ENCODE measurements at places on chromosomes 5 and 9.

- peak; percentile 51 for DNase-seq
These were observed 48.6 kb downstream of the FAM240B start for GRCh38 chr9:38671372-38671731.

DNA sequence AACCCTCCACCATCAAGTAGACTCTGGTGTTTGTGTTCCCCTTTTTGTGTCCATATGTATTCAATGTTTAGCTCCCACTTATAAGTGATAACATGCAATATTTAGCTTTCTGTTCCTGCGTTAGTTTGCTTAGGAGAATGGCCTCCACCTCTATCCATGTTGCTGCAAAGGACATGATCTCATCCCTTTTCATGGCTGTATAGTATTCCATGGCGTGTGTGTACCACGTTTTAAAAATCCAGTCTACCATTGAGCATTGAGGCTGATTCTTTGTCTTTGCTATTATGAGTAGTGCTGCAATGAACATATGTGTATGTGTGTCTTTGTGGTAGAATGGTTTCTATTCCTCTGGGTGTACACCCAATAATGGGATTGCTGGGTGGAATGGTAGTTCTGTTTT is 140.1 kb downstream of the BASP1 start:
- DNase-seq: no peak

GRCh38 chr5:78615697-78616096 is 32.9 kb downstream of the LHFPL2 start:
- DNase-seq: no peak

- DNase-seq: no peak
These were observed 18.9 kb downstream of the PDE4D start for GRCh38 chr5:59874675-59875074.

GRCh38 chr5:159971931-159972461 is 36.9 kb upstream of the TTC1 start:
- peak; percentile 50 for DNase-seq

GRCh38 chr9:27540502-27540901 is 10.9 kb upstream of the MOB3B start:
- DNase-seq: no peak

- no peak for DNase-seq
These were observed 131.6 kb downstream of the PRDM6 start for GRCh38 chr5:123220621-123221146.

- DNase-seq: no peak
These were observed 185.7 kb downstream of the ATPSCKMT start for GRCh38 chr5:10063997-10064396.

DNA sequence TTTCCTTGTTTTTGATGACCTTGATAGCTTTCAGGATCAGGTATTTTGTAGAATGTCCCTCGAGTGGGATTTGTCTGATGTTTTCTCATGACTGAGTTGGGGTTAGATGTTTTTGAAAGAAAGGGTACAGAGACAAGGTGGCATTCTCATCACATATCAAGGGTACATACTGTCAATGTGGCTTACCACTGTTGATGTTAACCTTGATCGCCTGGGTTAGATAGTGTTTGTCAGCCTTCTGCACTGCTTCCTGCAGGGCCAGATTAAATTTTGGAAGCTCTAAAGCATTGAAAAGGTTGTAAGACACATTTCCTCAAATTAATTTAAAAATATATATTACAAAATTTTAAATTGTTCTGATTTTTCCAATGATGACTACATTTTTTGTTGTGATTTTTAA is 287.4 kb upstream of the ACTBL2 start:
- DNase-seq: no peak

DNA sequence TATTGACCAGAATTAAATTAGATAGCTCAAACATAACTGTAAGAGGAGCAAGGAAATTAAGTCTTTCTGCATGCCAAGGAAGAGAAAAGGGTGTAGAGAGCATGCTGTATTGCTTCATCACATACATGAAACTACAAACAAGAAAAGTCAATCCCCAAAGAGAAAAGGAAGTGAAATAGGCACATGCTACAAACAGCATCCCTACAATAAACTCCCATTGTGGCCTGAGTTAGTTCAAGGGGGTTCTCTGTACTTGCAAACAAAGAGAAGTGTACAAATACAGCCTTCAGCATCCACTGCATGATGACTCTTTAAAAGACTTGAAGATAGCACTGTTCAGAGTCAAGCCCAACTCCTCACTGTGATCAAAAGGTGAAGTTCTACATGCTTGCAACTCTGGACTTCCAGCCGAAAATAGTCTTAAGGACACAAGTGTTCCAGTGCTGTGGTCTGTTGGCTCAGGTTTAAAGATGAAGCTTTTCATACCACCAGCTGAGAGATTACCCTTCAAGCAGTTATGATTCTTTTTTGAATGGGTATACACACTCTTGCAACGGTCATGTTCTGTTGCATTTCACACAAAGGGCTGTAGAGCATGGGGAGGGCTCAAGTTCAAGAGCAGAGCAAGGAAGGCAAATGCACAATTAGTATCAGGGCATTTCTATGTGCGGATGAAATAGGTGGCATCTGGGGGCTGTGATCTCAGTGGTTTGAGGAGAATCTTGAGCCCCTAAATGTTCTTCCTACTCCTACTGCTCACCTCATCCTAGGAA is 534.5 kb downstream of the EBF1 start:
- DNase-seq: no peak

GRCh38 chr5:127206320-127207113 is 84.1 kb upstream of the MEGF10 start:
- DNase-seq: peak; percentile 96

DNA sequence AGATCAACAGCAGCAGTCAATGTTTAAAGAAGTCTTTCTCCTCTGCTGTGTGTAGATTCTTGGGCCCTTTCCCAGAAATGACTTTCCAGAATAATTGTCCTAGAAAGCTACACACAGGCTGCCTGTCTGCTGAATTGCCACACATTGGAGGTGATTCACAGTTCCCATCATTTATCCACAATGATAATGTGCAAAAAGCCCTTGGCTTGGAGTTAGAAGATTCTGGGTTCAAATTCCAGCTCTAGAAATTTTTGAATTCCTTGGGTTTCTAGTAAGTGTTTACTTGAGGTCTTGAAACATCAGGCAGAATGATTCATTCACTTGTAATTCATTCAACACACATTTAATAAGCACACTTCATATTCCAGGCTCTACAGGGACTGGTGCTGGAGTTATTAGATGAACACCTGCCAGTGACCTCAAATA is 28.6 kb upstream of the EPB41L4B start:
- peak; percentile 68 for DNase-seq

- no peak for DNase-seq
These were observed 2.5 kb downstream of the CAST start for GRCh38 chr5:96664669-96665068.

GRCh38 chr9:68951879-68952659 is 61.8 kb downstream of the PRKACG start:
- DNase-seq: no peak

DNA sequence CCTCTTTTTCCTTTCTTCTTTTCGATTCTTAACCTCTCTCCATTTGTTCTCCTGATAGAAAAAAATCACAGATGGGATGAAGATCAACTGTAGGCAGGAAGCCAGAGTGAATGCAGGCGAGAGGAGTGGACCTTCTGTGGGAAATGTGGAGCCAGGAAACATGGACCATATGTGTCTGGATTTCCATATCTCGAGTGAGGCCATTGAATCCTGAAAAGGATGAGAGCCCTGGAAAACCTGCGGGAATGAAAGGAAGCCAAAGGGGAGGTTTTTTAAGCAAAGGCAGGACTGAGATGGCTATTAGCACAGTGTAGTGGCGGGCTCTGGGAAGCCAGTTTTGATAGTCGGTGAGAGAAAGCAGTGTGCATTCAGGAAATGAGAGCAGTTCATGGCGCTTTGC is 139.5 kb upstream of the C9orf72 start:
- DNase-seq: no peak

- DNase-seq: no peak
These were observed 41.8 kb upstream of the CDKN2B start for GRCh38 chr9:22050924-22051323.

GRCh38 chr5:177980743-177981151 is 15.3 kb downstream of the PROP1 start:
- DNase-seq: no peak

GRCh38 chr5:40781843-40782409 is 16.2 kb downstream of the PRKAA1 start:
- DNase-seq: no peak

DNA sequence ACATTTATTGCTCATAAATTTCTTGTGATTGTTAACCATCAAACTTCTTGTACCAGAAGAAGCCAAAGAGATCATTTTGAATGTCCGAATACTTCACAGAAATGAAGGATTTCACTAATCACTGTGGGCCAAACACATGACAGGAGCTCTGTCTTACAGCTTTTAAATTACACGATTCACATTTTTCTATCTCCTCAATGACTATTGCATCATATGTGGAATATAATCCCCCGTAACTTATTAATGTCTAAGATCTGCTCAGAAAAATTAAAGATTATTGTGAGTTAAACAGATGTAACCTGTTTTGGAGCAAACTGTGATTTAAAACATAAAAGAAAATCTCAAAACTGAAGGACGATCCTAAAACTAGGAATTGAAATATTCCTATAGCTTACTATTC is 645.2 kb upstream of the COX7C start:
- DNase-seq: no peak

DNA sequence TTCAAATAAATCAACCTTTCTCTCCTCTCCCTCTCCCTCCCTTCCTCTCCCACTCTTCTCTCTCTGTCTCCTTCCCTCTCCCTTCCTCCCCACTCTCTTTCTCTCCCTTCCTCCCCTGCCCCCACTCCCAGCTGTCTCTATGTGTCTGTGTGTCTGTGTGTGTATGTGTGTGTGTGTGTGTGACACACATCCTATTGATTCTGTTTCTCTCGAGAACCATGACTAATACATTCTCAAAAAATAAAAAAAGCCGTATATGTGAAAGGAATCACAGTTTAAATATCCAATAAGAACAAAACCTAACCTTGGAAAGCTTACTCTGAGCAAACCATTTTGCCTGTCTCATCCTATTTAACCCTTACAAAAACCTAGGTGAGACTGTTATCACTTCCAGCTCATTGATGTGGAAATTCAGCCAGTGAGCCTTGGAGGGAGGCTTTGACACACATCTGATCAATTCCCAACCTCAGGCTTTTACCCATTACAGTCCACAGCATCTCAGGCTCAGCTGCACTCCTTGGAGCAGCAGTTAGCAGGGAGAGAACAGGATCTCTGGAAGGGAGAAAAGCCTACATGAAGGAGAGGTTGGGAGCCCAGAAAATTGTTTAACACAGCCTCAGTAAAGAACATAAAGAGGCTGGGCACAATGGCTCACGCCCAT is 8.3 kb downstream of the HSD17B3 start:
- DNase-seq: no peak

- DNase-seq: no peak
These were observed 19.2 kb downstream of the EFCAB9 start for GRCh38 chr5:172213126-172213525.

- no peak for DNase-seq
These were observed 146.9 kb upstream of the FBN2 start for GRCh38 chr5:128684961-128685360.
